CD4-positive, alpha-beta T cell treated with Interleukin-1 beta for 1 hour (primary cell): ENCODE measurements at places on chromosomes 7 and 10.

- no peak for DNase-seq
Measured at GRCh38 chr7:100641463-100641859, at the start of gene TFR2. Gene TFR2, minus strand, starts transcription at chr7:100641552. Its CDS starts 43 bp downstream, at chr7:100641509.

GRCh38 chr7:99141841-99142726 is 1.8 kb downstream of the SMURF1 start:
- peak; percentile 76 for DNase-seq

- DNase-seq, result no peak
Measured at GRCh38 chr7:115099906-115100305, 178.0 kb downstream of the MDFIC start.

- no peak for DNase-seq
Measured at GRCh38 chr7:29883462-29884398, 77.4 kb downstream of the WIPF3 start.

- DNase-seq, result no peak
Measured at GRCh38 chr10:97506199-97506991, 7.7 kb downstream of the UBTD1 start.

GRCh38 chr10:86955501-86956194 is 1.8 kb downstream of the MMRN2 start:
- DNase-seq, result no peak

- DNase-seq, result no peak
Measured at GRCh38 chr7:105403128-105403527, 14.4 kb upstream of the SRPK2 start.

DNA sequence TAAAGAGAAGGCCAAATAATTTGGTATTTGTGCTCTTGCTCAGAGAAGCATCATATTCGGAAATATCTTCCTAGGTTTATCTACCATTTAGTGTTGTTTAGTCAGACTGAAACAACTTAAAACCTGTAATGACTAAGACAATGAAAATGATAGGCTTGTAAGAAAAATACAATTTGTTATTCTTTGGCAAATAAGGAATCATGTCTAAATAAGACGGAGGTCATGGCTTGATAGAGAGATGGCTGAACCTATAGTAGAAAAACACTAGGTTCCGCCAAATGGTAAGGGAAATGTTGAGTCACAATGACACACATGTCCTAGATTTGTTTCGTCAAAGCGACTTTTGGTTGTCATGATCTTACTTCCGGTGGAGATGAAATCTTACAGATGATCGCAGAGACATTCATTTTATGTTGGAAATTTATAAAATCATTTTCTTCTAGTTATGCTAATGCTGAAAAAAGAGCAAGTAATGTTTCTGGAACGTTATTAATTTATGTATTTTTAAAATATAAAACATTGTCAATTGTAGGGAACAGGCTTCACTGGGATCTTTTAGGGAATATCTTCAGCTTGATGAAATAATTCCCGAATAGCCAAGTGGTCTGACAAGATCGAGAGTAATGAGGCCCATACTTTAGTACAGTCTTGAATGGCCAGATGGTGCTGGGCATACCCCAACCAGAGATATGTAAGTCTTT is 1.0 kb downstream of the SRGN start:
- peak; percentile 88 for DNase-seq

GRCh38 chr10:77405771-77406241 is 231.8 kb downstream of the KCNMA1 start:
- DNase-seq, result no peak

DNA sequence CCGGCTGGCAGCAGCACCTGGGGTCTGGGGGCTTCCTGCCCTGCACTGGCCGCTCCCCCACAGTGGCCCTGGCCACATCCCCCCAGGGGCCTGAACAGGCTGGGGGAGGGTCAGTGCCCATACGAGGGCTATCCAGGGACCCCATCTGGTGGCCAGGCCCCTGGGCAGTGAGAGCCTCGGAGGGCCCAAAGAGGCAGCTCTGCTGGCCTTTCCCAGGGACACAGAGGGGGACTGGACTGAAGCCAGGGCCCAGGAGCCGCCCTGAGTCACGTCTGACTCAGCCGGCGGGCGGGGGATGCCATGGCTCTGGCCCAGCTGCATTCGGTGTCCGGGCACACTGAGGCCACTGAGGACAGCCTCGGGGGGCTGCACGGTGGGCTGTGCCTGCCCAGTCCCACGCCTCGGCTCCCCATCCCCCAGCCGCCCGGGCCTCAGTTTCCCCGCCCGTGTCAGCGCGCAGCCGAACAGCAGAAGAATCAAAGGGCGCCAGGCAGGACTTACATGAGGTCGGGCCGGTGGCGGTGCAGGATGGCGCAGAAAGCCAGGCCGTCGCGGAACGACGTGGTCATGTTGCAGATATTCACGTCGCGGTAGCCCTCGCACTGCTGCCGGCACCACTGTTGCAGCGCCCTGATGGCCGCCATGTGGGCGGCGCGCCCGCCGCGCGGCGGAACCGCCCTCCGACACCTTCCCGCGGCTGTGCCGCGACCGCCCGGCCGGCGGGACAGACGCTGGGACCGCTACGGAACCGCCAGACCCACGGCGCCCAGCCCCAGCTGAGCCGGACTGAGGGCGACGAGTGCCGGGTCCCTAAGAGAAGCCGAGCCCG is at the start of gene MICALL2:
Gene MICALL2, minus strand, starts transcription at position 788 of the 829 bp plus-strand sequence. Its CDS starts 144 bp downstream, at position 644.
- DNase-seq, result peak; percentile 52

DNA sequence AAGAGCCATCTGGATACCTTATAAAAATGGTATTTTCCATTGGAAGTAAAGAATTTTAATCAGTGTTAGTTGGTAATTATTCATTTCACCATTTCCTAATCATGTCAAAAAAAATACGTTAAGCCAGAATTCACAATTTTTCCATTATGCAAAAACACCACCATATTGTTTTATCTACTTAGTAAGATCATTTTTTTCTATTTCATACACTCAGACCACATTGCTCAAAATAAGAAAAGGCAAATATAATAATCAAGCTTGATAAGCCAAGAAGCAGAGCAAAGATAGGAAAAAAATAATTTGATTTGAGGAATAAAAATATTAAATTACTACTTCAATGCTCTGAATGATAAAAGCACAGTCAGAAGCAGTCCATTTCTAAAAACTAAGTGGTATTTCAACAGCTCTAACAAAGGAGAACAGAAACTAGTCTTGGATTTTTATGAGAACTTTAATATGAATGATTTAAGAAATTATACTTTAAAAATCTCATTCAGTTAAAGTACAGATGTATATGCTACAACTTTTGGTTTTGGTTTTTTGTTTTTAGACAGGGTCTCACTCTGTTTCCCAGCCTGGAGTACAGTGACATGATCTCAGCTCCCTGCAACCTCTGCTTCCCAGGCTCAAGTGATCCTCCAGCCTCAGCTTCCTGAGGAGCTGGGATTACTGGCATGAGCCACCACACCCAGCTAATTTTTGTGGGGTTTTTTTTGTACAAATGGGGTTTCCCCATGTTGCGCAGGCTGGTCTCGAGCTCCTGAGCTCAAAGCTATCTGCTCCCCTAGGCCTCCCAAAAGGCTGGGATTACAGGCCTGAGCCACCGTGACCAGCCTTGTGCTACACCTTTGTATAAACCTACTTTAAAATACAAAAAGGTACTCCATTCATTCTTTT is 46.6 kb downstream of the LRRN3 start:
- DNase-seq, result peak; percentile 21

GRCh38 chr10:36681751-36682632 is 443.4 kb upstream of the ANKRD30A start:
- no peak for DNase-seq

- DNase-seq, result no peak
Measured at GRCh38 chr7:155807065-155807671, 5.1 kb downstream of the SHH start.

DNA sequence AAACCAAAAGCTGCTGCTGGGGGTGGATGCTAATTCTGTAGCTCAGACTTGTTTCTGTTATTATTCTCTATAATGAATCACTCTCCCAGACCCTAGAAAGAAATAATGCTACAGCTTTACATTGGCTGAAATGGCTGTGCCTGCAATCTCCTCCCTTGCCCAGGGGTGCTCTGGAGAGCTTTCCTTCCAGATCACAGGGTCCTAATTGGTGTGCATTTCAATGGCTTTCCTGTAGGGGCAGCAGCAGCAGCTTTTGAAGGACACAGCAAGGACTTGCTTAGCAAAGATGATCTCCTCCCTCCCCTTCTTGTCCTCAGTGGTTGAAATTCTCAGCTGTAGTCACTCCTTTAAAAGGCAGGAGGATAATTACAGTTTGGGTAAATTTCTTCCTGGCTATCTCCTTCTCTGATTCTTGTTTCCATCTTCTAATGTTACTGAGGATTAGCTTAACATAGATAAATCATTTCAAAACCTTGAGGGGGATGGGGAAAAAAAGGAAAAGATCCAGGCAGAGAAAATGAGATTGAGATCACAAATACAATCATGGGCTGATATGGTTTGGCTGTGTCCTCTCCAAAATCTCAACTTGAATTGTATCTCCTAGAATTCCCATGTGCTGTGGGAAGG is 120.2 kb upstream of the CTTNBP2 start:
- DNase-seq, result no peak

DNA sequence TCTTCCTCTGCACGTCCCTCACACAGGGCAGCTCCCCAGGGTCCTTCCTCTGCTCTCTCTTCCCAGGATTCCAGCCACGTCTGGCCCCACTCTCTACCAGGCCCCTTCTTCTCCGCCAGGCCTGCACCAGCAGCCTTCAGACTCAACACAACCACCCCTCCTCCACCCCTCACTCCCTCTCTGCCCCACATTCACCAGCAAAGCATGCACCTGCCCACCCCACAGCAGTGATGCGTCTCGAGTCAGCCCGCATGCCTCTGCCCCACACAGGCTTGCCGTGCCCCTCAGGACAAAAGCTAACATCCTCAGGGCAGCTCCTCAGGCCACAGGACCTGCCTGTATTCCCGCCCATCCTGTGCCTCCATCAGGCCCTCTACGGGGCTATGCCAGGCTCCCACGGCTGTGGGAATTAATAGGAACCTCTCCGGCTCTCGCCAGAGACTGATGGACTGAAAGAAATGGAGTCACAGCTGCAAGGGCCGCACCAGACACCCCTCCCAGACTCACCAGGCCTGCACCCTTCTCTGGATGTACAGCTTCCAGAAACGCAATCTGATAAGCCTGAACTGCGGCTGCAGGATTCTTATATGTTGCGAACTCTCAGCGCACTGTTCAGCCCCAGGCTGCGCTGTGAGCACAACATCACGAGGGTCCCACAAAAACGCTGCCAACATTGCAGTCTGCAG is 100.1 kb downstream of the CYTH3 start:
- DNase-seq, result no peak

DNA sequence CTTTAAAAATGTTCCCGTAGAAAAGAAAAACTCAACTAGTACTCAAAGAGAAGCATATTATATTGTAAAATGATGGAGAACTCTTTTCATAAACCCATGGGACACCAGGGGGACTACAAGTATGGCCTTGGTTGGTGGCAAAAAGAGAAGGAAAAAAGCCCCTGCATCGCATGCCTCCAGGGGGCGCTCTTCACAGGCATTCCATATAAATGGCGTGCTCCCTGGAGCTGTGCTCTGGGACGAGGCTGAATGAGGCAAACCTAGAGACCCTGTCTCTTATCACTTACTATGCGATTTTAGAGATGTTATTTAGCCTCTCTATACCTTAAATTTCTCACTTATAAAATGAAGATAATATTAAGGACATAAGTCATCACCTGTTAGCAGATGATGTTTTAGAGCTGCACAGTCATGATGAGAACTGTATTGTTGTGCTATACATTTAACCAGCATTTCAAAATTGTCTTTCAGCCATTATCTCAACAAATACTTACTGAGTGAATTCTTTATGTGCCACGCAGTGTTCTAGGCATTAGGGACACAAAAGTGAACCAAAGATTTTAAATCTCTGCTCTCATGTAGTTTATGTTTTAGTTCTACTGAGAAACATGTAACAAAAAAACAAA is 105.8 kb downstream of the ARHGAP21 start:
- peak; percentile 41 for DNase-seq

DNA sequence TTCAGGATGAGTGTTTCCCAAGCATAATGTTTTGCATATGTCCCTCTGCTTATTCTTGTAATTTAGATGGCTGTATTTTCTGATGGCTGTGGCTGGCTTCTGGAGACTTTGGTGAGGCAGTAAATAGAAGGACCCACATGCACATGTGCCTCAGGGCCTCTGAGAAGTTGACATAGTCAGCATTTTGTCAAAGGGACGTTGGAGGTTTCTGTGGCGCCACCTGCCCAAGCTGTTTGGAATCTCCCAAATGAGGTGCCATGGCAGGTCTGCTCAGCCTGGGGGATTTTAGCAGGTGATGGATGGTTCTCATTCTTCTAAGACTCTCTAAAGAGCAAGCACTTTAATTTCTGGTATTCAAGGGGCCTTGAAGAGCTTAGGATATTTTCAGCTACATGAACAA is 29.8 kb downstream of the C10orf120 start:
- no peak for DNase-seq

DNA sequence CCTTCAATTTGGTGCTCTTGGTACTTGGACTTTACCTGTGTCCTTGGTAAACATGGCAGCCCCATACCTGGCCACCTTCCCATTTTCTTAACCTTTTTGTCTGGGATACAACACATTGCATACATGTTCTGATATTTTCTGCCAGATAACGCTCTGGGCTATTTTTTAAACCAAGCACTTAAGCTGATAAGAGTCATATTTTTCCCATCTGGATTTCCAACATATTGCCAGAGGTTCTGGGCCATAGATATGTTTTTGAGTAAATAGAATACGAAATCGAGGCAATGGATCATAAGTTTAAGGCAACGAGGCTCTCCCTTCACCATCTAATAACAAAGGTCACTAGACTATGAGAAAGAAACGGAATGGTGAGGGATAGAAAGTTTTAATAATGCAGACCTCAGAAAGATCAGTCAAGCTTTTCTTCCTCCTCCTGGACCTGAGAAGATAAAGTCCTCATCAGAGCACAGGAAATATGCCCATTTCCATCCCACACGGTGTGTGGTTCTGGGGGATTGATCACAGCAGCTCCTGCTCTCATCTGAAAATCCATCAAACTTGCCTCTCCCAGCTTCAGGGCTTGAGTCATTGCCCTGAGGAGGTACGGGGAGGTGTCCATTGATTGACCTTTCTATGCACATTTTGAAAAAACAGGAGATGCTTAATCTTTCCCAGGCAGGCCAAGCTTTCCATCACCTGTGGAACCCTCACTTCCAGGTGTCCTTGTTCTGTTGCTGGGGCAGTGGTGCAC is 257.2 kb downstream of the GFRA1 start:
- no peak for DNase-seq

DNA sequence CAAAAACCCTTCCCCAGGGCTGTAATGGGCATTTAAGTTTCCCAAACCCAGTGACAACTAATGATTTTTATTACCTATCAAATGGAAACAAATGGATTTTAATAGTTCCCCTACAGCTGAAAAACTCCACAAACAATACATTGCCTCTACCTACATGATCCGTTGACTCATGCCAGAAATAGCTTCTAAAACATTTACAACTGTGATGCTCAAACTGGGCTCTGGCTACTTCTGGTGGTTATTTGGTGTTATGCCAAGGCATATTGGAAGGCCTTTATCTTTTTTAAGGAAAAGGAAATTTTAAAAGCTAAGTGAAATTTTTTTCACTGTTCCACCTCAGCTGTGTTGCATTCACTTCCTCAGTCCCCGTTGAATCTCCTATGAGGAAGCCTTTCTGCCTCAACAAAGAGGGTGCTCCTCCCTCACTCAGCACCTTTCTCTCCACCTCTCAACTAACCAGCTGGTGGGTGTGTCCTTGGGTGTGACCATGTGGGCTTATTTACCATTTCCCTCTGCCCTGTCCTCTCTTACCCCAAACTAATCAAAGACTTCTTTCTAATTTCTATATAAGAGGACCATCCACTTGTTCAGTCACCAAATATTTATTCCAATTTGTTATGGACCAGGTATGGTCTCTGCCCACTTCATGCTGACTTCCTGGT is 82.9 kb downstream of the PRTFDC1 start:
- DNase-seq, result no peak
